ENCODE measurements at places on chromosomes 5 and 9.

- no peak for DNase-seq
These were observed 94.7 kb upstream of the ADAMTSL1 start for GRCh38 chr9:18379073-18379811.

DNA sequence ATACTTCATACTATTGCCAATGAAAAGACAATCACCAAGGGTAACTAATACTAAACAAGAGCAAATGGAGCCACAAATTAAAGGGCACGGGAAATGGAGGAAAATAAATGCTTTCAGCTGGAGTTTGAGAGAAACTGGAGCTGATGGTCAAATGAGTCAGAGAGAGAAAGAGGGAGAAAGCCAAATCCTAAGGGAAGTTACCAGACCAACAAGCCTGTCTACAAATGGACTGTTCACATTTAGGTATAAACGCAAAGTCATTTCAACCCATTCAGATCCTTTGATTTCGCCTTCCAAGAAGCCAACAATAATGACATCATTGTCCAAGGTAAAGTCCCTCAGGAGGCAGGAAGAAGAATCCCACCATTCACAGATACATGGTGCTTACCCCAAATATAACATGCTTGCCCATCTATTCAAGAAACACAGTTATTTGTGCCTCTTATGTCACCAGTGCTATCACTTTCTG lies 351.8 kb downstream of the RAB3C start:
- no peak for DNase-seq

DNA sequence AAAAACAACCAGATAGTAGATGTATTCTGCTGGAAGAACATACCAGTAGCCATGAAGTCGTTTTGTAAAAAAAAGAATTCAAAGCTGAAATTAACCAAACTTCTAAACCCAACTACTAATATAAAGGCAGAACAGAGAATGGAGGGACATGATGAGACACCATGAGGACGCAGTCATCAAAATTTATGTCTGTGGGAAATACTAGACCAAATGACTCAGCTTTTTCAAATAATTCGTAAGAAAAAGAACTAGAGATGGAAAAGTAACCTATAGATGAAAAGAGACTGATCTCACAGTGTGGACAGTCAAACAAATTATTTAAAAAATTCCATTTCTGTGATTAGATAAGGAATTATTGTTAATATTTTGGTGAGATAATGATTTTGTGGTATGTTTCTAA lies 10.3 kb downstream of the TTC23L start:
- DNase-seq = no peak

DNA sequence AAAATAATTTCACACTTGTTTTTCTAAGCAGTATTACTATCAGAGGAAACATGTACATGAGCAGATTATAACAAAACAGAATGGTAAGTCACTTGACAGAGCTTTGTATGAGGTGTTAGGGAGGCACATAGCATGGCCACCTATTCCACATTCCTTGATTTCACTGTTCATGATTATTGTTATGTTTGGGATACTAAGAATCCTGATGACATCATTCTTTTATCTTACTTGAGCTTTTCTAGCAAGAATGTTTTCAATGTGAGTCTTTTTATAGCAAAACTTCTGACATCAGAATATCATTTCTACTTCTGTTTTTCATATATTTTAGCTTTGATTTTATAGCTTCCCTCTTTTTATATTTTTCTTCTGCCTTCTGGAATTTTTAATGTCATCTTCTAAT lies 208.2 kb downstream of the DMRTA1 start:
- no peak for DNase-seq

DNA sequence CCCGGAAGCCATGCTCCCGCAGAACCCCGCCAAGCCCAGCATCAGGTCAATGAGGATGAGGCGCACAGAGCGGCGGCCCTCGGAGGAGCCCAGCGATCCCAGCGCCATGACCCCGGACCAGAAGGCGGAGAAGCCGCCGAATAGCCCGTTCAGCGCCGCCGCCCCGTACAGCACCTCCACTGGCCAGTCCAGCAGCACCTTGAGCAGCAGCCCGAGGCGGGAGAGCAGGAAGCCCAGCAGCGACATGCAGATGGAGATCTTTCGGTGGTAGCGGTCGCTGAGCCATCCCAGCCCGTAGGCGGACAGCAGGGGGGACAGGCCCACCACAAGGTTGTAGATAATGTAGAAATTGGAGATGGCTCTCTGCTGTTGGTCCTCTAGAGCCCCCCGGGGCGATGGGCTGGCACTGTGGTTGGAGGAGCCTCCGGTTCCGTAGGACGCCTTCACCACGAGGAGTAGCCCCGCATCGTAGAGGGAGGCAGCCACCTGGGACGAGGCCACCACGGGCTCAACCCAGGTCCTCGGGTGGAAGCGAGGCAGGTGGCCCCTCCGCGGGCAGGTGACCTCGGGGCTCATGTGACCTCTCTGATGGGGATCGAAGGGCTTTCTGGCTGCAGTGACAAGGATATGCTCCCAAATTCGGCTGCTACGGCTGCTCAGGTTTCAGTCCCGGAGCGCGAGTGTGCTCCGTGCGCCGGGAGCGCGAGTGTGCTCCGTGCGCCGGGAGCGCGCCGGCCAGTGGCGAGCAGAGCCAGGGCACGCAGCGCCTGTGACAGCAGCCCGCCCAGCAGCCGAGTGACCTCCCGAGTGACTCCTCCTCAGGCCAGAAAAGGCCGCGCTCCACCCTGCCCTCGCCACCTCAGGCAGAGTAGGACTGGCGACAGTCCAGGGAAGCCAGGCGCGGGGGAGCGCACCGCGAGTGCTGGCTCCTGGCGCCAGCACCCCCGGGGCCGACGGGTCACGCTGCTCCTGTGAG lies at the start of gene SLC46A2:
Gene SLC46A2, minus strand, starts transcription at position 771 of the 976 bp plus-strand sequence. Its CDS starts 195 bp downstream, at position 576.
- no peak for DNase-seq

DNA sequence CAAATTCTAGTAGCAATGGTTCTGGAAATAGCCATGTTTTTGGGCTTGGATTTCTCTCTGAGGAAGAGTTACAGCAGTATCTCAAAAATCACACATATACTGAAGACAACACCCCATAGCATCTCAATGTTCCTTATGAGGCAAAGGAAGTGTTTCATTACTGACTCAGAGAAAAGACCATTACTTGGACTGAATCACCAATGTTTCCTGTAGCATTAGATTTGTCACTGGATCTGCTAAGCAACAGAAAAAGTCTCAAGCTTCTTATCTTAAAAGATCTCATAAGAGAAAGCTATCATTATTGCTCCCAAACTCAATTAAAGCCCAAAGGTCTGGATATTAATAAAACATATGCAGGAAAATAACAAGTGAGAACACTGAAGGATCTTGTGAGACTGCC lies 272.4 kb downstream of the ADAMTS6 start:
- no peak for DNase-seq

DNA sequence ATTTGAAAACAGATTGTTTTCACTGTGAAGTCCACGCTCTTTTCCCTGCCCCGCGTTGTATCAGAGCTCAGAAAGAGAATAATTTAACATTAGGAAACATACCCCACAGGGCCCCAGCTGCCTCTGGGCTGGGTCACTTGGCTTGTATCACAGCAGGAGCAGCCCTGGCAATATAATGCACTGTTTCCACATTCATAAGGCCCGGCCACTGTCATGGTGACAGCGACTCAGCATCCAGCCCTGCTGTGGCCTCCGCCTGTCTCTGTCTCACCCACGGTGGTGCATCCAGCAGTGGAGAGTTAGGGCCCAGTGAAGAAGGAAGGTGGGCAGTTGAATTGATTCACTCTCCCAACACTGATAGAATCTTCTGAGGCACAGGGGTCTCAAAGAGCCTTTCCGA lies 188.9 kb downstream of the NSG2 start:
- no peak for DNase-seq

DNA sequence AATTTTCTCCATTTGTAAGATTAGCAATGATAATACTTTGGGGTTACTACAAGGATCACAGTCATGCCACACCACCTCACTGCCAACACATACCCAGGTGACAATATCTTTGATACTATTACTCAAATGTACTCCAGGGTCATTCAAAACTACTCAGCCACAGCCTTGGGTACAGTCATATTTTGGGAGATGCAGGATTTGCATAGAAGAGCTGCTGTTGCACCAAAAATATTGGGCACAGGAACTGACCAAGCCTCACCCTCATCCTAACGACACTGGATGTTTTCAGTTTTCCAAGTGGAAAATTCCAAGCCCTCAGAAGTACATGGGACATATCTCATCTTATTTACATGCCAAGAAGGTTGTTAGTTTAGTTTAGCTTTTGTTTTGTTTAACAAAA lies 120.9 kb upstream of the C6 start:
- DNase-seq = no peak

- no peak for DNase-seq
These were observed 560.7 kb upstream of the TRPC7 start for GRCh38 chr5:136926073-136926472.

- DNase-seq = no peak
These were observed 252.9 kb upstream of the PAPPA start for GRCh38 chr9:115900698-115901097.

GRCh38 chr5:152503206-152503605 lies 98.1 kb upstream of the NMUR2 start:
- no peak for DNase-seq

DNA sequence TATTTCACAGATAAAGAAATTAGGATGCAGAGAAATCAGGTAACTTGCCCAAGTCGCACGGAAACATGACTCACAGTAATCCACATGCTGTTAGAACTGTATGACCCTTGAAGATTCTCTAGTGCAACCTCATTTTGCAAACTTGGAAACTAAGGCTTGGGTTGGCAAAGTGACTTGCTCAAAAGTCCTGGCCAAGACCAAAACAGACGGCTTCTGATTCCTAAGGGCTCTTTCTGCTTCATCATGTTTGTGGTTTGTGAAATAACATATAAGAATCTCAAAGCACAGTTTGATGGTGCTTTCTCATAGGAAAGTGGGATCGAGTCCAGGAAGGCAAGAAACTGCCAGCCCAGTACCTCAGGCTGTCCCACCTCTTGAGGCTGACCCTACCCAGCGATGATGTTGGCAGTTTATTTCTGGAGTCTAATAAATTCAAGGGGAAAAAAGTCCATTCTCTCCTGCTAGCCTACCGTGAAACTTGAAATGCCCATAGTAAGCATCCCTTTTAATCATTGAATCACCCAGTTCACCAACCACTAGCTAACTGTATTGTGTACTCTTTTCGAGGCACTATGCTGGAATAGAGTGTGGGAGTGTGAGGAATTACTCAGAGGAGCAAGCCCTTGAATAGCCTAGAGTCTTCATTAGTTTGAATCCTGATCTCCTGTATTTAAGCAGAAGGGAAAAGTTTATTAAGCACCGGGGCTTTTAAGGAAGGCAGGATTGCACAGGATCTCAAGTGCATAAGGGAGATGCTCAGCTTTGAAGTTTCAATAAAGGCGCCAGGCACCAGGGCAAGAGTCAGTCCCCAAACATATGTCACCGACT lies 14.1 kb downstream of the CAPSL start:
- no peak for DNase-seq

DNA sequence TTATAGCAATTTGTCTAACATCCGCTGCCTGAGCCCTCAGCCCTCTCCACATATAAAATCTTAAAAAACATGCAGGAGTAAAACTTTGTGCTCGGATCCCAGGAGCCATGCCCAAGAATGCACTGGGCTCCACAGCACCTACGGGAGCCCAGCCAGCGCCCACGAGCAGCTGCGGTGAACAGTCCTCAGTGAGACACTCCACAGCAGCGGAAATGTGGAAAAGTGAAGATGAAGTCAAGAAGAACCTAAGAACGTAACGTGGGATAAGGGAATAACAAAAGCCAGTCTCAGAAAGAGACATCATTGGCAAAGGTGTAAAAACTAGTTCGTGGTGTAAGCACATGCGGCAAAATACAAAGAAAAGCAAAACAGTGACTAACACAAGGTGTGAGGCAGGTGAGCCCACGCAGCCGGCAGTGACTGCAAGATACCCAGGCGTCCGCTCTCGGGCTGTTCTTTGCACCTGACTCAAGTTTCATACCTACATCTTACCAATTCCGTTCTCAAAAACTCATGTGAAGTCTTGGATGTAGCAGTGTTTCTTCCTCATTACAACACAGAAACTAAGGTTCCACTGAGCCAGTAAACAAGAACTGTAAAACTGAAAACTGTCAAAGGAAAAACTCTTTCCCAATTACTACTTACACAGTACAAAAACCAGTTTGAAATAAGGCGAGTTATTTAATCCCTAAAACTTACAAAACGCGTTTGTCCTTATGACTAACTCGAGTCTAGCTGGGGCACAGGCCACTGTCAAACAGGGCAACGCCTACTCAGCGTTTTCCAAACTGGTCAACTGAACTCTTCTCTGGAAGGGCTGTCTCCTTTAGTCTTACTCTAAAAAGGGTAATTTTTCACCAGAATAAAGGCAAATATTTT lies 1.7 kb downstream of the CAMSAP1 start:
- peak; percentile 32 for DNase-seq

- DNase-seq = no peak
These were observed 8.5 kb downstream of the PAIP1 start for GRCh38 chr5:43548358-43548757.

- DNase-seq = no peak
These were observed at the start of gene PCDHB14 for GRCh38 chr5:141223112-141223783. TSS of gene PCDHB14 (plus strand) at chr5:141223343. CDS start at chr5:141223506, 163 bp downstream.

DNA sequence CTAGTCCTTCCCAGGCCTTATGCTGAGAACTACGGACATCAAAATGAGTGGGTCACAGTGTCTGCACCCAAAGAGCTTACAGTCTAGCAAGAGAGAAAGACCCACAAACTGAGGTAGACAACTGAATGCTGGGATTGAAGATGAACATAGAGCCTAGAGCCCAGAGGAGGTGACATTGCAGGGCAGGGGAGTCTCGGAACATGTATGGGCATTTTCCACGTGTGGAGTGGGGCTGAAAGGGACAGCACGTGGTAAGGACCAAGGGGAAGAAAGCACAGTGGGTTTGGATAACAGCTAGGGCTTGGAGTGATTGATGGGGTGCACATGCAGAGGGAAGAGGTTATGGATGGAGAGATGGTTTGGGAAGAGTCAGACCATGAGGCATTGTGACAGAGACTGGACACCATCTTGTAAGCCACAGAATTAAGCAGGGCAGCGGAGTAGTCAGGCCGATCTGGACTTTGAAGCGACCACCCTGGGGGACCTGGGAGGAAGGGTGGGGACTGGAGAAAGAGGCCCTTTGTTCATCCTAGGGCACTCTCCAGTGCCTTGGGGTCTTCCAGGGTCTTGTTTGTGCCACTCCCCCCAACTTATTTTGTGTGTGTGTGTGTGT lies 47.5 kb upstream of the SH3PXD2B start:
- DNase-seq = no peak

DNA sequence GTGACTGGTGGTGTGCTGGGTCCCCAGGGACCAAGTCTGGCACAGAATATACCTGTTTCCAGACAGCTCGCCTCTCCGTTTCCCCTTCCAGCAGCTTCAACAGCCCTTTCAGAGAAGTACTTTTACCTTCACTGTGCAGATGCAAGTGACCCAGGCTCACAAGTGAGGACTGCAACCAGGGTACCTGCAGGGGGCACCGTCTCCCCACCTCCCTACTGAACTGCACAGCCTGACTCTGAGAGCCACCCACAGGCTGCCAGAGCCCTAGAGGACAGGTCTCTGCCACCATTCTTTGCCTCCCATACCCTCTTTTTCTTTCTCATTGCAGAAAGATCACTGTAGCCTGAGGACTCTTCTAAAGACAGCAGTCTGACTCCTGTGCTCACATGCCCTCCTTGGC lies 15.4 kb downstream of the IL9 start:
- DNase-seq = no peak

GRCh38 chr5:7978991-7979390 lies 110.0 kb downstream of the MTRR start:
- no peak for DNase-seq

- DNase-seq = peak; percentile 46
These were observed 48.1 kb downstream of the THBS4 start for GRCh38 chr5:80083101-80083890.
